ENCODE measurements at places on chromosomes 2 and 18.

GRCh38 chr2:215364157-215365155, 52.6 kb downstream of the ATIC start:
- DNase-seq, result no peak

DNA sequence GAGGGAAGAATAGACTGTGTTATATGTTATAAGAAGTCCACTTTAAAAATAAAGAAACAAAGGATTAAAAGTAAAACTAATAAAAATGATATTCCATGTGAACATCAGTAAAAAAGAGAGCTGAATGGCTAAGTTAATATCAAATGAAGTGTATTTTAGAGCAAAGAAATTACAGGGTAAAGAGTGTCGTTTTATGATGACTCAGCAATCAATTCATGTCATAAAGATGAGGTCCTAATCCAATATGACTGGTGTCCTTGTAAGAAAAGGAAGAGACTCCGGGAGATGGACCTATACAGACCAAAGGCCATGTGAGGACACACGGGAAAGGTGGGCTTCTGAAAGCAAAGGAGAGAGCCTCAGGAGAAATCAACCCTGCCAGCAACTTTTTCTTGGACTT, 615.5 kb upstream of the KLHL29 start:
- no peak for DNase-seq

DNA sequence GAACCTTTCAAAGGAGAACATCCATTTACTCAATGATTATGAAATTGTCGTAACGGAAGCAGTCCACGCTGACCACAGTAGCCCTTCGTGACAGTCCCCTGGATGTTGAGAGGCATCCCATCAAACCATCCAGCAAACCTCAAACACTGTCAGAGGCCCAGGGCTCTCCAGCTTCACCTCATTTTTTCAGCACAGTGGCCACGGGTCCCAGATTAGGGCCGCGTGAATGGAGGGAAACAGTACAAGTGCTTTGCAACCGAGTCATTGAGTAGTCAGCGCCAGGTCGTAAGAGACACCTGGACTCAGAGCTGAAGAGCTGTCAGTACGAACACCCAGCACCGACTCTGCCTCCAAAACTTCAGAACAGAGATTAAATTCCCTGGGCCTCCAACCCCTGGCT, 552.5 kb upstream of the SALL3 start:
- no peak for DNase-seq

DNA sequence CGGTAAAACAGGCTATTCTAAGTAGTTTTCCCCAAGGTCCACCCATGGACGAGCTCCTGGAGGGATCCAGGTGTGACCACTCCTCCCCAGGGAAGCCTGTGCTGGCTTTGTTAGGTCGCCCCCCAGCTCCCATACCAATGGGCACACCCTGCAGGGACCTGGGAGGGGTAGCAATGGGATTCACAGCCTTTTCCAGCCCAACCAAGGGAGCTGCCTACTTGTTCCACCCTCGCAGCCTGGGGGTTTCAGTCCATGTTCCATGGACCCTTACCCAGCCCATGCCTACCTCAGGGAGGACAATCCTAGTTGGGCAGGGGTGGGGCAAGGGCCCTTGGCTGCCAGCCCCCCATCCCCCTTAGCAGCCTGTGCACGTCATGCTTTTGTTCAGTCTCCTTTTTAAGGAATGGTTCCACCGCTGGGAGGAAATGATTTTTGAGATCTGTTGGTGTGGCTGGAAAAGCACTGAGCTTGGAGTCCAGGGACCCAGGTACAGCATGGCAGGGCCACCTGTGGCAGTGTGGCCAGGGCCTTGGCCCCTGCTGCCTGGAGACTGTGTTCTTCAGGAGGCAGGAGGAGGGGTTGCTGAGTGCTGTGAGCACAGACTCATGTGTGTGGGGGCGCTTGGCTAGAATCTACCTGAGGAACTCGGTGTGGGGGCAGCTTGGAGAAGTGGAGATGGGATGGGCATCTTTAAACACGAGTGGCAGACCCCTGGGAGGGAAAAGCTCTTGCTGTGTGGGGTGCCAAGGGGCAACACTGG, 166.8 kb downstream of the TWIST2 start:
- DNase-seq, result no peak

DNA sequence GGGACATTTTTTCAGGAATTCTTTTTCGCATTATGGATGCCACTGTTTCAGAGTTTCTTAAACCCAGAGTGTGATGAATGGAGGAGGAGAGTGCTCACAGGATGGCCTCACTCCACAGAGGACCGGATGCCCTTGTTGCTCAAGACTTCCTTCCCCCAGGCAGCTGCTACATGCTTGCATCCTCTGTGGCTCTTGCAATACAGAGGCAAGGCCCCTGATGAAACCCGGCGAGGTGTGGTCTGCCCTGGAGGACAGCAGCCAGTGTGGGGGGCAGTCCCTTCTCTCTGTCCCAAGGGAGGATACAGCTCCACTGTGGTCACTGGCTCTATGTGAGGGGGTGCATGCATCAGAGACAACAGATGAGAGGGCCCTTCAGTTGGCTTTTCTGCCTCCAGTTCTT, 109.6 kb downstream of the SH3RF3 start:
- DNase-seq, result no peak

- no peak for DNase-seq
Observed at GRCh38 chr2:96344011-96344410, 8.4 kb downstream of the NCAPH start.

DNA sequence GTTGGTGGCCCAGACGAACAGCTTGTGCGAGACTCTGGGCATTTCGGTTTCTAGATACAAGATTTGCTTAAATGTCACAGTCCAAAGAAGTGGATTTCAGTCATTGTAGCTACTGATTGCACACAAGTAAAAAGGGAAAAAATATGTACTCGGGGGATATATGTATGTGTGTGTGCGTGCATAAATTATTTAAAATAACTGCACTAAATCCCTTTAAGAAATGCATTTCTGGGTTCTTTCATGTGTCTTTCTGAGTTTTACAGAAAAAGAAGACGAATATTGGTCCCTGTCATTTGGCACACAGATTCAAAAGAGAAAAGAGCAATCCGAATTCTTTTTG, 2.1 kb upstream of the EPHA4 start:
- no peak for DNase-seq

- no peak for DNase-seq
Observed at GRCh38 chr18:42780171-42780570, 335.3 kb downstream of the RIT2 start.

GRCh38 chr2:38533757-38534545, 68.8 kb downstream of the HNRNPLL start:
- DNase-seq, result no peak

- no peak for DNase-seq
Observed at GRCh38 chr2:171431677-171432167, 2.1 kb downstream of the METTL8 start.

DNA sequence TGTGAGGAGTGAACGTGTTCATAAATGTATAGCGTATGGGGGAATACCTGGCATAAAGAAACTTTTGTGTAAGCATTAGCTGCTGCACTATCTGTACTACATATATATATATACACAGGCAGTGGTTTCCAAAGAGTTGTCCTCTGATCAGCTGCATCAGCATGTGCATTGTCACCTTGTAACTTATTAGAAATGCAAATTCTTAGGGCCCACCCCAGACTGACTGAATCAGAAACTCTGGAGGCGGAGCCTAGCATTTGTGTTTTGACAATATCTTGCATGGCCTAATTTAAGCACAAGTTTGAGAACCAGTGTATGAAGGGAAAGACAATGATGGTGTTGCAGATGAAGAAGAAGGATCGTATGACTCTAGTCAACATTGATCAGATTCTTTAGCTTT, 299.5 kb downstream of the CCDC102B start:
- no peak for DNase-seq

DNA sequence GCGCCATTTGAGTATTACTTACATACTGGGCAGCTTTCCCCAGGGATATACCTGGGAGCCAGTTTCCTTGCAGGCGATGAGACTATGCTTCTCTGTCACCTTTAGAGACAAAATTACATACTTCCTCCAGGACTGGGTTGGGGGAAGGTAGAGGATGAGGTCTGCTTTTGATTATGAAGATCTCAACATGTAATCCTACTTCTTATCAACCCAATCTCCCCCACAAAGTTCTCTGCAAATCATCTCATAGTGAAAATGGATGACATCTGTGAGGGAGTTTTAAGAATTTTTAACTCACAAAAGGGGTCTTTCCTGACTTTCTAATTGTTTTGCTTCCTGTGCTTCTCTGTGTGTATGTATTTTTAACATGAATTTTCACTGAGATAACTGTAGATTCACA, 81.9 kb downstream of the TMEM131 start:
- no peak for DNase-seq

DNA sequence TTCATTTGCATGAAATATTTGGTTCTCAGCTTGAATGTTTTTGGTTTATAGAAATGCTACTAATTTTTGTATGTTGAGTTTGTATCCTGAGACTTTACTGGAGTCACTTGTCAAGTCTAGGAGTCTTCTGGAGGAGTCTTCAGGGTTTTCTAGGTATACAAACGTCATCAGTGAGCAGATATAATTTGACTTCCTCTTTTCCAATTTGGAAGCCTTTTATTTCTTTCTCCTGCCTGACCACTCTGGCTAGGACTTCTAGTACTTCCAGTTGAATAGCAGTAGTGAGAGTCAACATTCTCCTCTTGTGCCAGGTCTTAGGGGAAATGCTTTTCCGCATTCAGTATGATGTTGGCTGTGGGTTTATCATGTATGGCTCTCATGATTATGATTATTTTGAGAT, 55.4 kb upstream of the THUMPD2 start:
- DNase-seq, result no peak

GRCh38 chr2:105455488-105456003, 56.7 kb upstream of the FHL2 start:
- DNase-seq, result no peak

- DNase-seq, result no peak
Observed at GRCh38 chr2:181679544-181679979, 755 bp downstream of the NEUROD1 start.

DNA sequence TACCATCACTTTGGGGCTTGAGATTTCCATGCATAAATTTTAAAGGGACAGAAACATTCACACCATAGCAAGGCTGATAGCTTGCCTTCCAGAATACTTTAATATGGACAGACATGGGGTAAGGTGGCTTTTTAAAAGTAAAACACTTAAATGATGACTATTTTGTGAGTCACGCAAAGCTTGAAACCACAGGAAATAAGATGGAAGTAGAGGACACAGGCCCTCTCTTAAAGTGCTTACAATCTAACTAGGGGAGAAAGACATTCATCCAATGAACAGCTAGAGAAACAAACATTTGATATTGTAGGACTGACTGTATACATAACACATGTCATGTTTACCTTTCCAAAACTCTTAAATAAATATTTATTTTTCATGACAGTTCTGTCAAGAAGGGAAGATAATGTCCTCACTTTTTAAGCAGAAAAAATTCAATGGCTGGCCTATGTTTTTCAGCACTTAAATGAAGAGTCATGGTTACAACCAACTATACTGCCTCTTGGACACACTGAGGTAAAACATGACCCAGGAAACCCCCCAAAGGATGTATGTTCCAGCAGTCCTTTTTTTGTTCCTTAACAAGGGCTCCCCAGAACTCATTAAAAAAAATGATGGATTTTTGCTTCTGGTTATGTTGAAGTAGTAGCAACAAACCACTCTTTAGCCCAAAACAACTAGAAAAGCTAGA, 120.0 kb upstream of the RBMS1 start:
- DNase-seq, result no peak

GRCh38 chr2:220077488-220077887, 450.1 kb downstream of the SLC4A3 start:
- no peak for DNase-seq

- no peak for DNase-seq
Observed at GRCh38 chr2:145682546-145683157, 1162.7 kb upstream of the ZEB2 start.

- no peak for DNase-seq
Observed at GRCh38 chr2:5067816-5068215, 624.4 kb upstream of the SOX11 start.

DNA sequence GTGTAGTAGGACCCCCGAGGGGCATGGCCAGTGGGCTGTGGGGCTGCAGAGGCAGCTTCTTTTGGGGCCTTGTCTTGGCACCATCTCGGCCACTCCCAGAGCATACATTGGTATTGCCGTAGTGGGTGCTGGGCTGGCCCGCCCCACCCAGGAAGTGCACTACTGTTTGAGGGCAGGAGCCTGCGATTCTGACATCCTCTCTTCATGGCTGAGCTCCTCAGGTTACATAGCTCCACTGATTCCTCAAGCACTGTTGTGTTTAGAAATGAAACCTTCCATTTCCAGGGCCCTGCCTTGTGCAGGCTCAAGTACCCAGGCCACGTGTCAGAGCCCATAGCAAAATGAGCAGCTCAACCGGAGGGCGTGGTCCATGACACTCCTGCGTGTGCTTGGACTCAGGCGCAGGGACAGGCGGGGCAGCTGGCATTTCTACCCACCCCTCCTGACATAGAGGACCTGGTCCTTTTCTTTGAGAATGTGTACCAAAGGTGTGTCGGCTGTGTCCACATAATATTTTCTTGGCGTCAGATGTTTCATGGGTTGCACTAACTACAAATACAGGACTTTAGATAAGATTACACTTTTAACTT, 67.9 kb downstream of the DGKD start:
- no peak for DNase-seq

GRCh38 chr2:69997015-69997830, 35.8 kb upstream of the ASPRV1 start:
- no peak for DNase-seq

- no peak for DNase-seq
Observed at GRCh38 chr2:219418155-219419011, at the start of gene DES. Gene DES (plus strand): TSS chr2:219418377. CDS start chr2:219418463, 86 bp downstream.

GRCh38 chr2:238835726-238836301, 12.1 kb upstream of the TWIST2 start:
- DNase-seq, result no peak

- DNase-seq, result no peak
Observed at GRCh38 chr2:233832869-233833311, 21.4 kb downstream of the HJURP start.

- no peak for DNase-seq
Observed at GRCh38 chr2:121160366-121160765, 124.6 kb downstream of the TFCP2L1 start.

GRCh38 chr18:5825663-5826062, 69.7 kb downstream of the TMEM200C start:
- no peak for DNase-seq

- DNase-seq, result no peak
Observed at GRCh38 chr2:11559066-11559785, 25.4 kb downstream of the GREB1 start.

GRCh38 chr2:109282360-109282759, 153.4 kb downstream of the SH3RF3 start:
- no peak for DNase-seq

DNA sequence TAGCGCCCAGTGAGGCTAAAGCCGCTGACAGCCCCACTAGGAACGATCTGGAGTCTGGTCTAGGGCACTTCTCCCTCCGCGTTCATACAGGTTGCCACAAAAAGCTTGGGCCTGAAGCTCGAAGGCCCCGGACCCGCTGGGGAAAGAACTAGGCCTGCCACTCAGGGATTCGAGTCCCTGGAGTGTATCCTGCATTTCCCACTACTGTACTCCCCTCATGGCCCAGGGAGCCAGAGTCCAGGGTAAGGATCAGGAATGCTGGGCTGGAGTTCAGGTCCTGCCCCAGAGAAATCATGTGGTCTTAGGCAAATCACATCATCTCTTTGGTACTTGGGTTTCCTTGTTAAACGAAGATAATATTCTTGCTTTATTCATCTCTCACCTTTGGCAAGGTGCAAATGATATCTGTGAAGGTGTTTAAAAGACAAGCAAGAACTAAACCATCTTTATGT, 1.4 kb upstream of the ZFP36L2 start:
- DNase-seq, result no peak

- DNase-seq, result no peak
Observed at GRCh38 chr2:72921853-72922252, 4.5 kb downstream of the EMX1 start.
